Activated CD8-positive, alpha-beta T cell treated with anti-CD3 and anti-CD28 coated beads, Interleukin-2, amount 10 ng/mL, durations not matched to agents 7 days and 5 days (primary cell): ENCODE measurements at places on chromosomes 16 and 17. TPM values are rescaled to one million over a fixed set of nuclear protein-coding genes. Genes with fewer than 3 reads are reported as not detected.

DNA sequence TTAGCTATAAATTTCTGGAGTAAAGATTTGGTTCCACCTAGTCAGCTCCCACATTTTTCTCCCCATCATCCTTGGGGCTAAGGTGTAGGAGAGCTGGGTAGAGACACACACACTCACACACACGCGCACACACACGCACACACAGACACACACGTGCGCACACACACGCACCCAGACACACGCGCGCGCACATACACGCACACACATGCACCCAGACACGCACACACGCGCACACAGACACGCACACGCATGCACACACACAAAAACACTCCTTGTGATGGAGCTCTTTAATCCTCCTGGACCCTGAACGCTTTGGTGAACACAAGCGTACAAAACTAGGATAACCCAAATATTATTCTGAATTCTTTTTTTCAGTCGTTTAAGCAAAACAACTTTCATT is 253.6 kb downstream of the C16orf95 start:
- DNase-seq, result no peak

DNA sequence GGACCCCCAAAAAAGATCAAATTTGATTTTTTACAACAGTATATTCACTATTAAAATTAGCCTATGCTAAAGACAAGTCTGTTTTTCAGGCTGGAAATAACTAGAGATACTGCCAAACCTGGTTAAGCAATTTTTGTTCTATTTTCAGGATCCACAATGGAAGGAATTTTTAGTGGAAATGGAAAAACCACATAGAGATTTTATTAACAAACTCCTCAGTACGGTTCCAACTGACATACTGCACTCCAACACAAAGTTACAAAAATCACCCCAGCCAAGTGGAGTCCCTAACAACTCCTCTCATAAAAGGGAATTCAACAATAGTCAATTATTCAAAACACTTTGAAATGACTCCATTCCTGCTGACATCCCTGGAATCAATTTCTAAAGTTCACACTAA is 101.6 kb upstream of the TOB1 start:
- no peak for DNase-seq

The KCNJ18 gene
- not detected for total RNA-seq

DNA sequence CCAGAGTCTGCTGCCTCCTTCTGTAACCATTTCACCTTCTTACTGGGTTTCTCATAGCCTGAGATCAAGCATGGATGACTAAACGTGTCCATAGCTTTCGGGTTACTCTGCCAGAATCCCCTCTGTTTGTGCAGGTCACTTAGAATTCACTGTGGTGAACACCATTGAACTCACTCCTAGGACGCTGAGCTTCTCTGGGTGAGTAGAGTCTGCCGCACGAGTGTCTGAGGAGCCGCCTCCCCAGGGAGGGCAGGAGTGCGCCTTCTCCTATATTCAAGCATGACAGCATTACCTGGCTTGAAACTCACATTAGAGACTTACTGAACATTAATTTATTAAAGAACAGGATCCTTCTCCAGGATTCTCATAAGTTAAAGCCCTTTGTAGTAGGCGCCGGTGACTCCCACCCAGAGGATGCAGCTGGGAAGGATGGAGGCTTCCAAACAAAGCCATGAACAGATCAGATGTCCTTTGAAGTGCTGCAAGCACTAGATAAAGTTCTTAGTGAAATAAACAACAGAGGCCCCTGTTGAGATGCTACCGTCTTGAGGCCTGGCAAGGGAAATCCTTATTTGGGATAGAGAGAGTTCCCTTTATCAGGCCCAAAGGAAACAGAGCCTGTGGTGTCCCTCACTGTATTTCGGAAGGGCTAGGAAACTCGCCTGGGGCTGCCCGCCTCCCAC is 144.6 kb upstream of the PLCG2 start:
- DNase-seq, result no peak

The KRTAP4-6 gene
- not detected for total RNA-seq

DNA sequence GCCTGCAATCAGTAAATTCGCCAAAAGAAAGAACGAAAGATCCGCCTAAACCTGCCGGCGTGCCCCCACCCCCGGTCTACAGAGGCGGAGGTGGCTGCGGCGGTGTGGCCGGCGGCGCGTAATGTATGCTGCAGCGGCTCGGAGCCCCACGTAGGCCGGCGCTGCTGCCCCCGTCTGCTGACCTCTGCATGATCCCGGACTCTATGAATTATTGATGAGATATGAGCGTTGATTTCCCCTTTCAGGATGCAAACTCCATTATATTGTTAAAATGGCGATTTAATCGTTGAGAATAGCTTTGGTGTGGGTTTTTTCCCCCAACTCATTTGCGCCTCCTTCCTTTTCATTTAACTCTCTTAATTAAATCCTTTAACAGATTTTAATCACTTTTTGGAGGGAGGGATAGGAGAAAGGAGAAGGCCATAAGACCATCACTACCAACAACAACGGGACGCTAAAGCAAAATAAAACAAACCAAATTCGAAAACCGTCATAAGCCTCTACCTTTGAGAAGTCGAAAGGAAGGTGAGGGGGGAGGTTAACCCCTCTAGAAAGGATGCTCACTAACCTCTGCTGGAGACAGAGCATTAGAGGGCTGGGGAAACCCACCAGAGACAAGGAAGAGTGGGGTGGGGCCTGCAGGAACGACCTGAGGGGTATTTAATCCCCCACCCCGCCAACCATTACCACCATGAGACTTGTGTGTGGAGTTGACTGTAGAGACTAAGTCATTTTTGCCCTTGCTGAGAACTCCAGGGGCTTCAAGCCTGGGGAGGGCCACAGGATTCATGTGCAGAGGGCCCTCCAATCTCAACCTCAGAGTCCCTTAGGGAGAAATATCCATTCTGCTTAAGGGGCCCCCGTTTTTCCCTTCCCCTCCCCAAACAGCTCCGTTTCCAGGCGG is 3.4 kb downstream of the HOXB3 start:
- DNase-seq, result peak; percentile 49

- no peak for DNase-seq
Observed at GRCh38 chr16:28264656-28265055, 27.7 kb upstream of the SBK1 start.

- no peak for DNase-seq
Observed at GRCh38 chr16:46855389-46855788, 24.4 kb upstream of the C16orf87 start.

DNA sequence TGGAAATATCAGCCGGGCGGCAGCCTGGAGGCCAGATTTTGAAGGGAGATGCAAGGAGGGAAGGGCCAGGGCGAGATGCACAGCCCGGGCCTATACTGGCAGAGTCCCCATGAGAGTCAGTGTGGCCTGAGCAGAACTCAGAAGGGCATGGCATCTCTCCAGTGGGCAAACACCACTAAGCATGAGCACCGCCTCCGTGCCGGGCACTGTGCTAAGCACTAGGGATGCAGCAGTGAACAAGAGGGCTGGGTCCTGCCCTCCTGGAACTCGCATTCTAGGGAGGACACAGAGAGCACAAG is 33.5 kb downstream of the TK2 start:
- DNase-seq, result no peak

GRCh38 chr17:48202959-48203358 is 95.4 kb downstream of the SNX11 start:
- no peak for DNase-seq

- no peak for DNase-seq
Observed at GRCh38 chr17:1008008-1008761, 11.3 kb downstream of the TIMM22 start.

The EFCAB3 gene
- not detected for total RNA-seq

- no peak for DNase-seq
Observed at GRCh38 chr17:75819678-75820077, 24.5 kb downstream of the UNC13D start.

DNA sequence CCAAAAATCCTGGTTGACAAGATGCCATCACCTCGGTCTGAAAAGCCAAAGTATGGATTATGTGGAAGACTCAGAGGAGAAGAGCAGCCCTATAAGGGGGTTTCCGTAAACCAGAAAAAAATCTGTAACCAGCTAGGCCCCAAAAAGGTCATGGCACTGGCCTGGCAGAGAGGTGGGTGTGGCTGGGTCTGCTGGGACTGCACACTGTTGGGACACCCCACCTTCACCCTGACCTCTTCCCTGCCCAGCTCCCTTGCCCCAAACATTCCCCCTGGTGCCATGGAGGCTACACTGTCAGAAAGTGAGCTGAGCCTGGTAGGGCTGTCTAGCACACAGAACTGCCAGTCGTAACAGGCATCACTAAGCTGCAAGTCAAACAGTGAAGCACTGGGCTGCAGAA is 6.5 kb downstream of the SLC47A2 start:
- no peak for DNase-seq

- DNase-seq, result no peak
Observed at GRCh38 chr17:75498726-75499213, 16.6 kb downstream of the CASKIN2 start.

DNA sequence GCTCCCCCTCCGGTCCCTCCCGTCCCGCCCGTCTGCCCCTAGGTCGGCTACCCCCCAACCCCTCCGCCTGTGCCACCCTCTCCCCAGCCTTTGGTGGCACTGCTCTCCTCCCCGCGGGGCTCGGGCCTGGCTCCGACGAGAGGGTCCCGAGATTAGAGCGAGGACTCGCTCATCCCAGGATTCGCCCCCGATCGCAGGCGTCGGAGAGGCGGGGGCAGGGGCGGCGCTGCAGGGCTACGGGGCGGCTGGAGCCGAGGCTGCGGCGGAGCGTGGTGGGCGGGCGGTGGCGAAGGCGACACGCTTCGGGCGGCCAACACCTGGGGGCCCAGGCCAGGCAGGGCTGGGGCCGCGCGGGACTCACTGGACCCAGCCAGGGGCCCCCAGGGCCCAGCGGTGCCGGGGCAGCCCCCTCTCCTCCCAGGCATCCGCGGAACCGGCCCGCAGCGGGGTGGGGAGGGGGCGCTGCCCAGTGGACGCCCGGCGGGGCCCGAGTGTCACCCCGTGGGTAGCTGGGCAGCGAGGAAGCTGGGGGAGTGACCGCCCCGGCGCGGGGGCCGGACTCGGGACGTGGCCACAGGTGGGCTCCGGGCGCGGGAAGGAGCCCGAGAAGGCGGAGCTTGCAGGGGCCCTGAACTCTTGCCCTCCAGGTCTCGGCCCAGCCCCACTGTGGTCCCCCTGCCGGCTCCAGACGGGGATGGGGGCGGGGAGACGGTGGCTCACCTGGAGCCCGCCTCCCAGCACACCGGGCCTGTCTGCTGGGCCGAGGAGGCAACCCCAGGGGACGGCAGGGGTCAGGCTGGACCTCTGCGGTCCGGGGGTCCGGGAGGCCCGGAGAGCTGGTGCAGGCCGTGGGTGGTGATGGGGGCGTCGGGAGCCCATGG is 1.5 kb downstream of the MGAT5B start:
- no peak for DNase-seq

GRCh38 chr16:24729951-24730815 is 732 bp downstream of the TNRC6A start:
- DNase-seq, result peak; percentile 43

The FAM20A gene
- not detected for total RNA-seq

DNA sequence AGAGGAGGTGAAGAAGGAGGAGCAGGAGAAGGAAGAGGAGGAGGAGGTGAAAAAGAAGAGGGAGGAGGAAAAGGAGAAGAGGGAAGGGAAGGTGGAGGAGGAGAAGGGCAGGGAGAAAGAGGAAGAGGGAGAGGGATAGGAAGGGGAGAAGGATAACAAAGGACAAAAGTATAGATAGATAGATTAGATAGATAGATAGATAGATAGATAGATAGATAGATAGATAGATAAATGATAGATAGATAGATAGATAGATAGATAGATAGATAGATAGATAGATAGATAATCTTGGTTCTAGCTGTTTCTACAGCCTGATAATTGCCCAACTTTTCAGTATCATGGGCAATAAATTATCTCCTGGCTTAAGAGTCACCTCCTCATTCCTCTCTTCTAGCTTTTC is 296.2 kb upstream of the C16orf82 start:
- no peak for DNase-seq

The CIITA gene
- 23.3 TPM for total RNA-seq

The RTN4RL1 gene
- 0.10 TPM for total RNA-seq

The TMEM100 gene
- not detected for total RNA-seq

The FZD2 gene
- 0.29 TPM for total RNA-seq

- no peak for DNase-seq
Observed at GRCh38 chr17:700504-701094, 14.0 kb downstream of the VPS53 start.

The MAPT gene
- total RNA-seq, result not detected
